ENCODE measurements at places on chromosomes 2 and 18.

DNA sequence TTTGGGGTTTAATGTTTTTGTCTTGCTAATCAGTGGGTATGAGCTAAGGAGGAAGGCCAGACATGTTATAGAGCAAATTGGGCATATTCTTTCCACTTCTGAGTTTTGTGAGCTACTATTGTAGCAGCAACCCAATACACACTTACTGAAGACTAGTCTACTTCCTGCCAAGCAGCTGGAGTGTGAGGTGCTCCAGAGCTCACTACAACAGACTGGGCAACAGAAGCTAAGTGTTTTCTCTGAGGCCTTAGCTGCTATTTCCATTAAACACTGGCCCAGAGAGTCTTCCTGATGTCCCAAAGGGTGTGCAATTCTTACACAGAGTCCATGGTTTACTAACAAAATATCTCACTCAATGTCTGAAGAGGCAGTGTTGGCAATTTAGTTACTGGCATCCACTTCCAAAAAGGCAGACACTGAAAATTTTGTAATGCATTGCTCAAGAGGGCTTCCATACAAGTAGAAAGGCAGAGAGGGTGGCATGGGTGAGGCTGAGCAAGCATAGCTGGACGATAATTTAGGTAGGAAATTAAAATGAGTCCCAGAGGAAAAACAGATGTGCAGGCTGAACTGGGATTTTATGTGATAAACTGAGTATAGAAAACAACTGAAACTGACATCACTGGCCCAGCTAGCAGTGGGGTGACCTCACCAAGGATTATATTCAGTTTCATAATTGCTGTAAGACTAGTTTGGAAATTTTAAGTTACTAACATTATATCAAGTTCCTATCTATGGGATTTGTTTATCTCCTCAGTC lies 68.6 kb downstream of the ZC3H6 start:
- DNase-seq, result no peak

DNA sequence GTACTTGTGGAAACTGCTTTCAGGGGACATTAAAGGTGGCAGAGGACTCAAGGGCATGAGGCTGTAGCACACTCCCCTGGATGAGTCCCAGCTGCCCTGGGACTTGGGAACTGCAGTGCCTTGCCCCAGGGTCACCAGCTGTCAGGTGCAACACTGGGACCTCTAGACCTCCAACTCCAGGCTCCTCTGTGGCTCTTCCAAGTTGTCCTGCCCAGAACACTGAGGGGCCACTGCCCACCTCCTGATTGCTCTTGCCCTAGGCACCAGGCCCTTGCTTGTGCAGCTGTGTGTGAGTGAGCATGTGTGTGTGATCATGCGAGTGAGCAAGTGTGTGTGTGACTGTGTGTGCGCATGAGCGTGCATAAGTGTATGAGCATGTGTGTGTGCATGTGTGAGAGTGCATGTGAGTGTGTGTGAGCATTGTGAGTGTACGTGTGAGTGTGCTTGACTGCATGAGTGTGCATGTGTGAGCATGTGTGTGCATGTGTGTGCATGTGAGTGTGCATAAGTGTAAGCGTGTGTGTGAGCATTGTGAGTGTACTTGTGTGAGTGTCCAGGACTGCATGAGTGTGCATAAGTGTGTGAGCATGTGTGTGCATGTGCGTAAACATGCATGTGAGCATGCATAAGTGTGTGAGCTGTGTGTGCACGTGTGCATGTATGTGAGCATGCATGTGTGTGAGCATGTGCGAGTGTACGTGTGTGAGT lies 301.5 kb downstream of the NDUFA10 start:
- DNase-seq, result no peak

DNA sequence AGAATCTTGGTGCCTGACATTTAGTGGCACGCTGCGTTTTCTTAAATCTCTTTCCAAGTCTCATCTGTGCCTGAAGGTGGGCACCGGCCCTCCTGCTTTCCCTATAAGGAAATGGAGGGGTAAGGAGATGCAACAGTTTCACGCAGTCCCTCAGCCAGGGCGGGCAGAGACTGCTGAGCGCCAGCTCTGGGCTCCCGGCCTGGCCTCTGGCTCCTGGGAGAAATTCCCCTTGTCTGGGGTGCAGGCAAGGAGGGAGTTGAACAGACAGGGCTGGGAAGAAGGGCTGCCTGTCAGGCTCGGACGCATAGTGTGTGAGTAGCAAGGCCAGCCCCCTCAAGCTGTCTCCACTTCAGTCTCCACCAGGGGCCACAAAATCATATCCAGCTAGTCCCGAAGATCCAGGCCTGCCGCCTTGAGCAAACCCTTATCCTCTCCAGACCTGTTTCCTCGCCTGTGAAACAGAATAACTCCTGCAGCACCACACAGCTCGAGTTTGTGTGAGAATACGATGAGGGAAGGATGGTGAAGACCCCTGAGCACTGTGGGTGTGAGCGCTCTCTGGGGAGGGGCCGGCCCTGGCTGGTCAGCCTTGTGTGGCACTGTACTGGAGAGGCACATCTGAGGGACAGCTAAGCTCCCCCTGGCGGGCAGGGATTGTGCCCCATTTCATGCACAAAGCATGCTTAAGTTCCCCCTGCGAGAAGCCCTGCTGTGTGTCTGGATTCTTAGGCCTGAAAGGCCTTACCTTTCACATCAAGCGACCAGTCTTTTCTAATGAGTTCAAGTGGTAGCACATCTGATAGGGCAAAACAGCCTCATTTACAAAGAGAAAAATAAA lies 33.8 kb downstream of the SDC1 start:
- peak; percentile 58 for DNase-seq

DNA sequence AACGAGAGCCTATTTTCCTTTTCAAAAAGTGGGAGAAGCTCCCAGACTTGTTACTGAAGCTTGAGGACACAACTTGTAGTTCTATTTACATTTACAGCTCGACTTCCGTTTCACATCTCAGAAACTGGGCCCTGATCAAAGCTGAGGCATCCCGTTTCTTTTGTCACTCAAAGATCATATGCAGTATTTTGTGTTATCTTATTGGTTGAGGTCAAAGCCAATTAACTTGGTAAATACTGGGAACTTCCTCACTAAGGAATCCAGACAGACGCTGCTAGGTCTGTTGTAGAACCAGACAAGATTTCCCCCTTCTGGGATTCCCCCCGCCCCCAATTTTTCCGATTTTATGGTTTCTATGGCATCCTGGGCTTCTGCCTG lies 50.3 kb downstream of the TSN start:
- DNase-seq, result no peak
